ENCODE measurements at places on chromosomes 16 and 17. TPM values are rescaled to one million over a fixed set of nuclear protein-coding genes. Genes with fewer than 3 reads are reported as not detected.

- DNase-seq = no peak
These were observed 27.7 kb downstream of the TPSG1 start for GRCh38 chr16:1197237-1197866.

- DNase-seq = no peak
These were observed at the start of gene GJD3 for GRCh38 chr17:40364121-40364861. Gene GJD3 (minus strand): TSS chr17:40364737. CDS start chr17:40363815, 922 bp downstream.

DNA sequence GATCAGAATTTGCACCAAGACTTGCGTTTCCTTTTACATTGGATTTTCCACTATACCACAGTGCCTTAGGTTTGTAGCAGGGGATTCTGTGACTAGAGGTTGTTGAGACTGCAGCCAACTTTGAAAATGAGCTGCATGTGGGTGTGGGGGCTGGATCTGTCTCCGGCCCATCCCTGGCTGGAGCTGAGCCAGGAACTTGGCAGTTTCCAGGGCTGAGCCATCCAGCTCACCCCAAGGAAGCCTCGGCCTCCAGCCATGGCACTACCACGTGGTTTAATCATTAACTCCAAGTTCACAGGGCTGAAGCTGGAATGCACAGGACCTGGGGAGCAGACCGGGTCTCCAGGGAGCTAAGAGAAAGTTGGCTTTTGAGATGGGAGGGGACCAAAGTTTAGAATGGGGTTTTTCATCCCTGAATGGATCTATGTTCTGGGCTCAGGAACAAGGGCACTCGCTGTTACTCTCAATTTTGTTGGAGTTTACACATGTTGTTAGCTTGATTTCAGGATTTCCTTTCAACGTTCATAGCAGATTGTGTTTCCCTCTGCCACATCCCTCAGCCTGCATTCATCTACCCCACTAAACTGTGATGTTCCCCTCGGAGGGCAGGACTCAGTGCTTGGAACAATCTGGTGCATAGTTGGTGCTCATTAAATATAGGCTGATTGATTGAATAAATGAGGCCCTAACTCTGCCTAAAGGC is 42.3 kb upstream of the HNF1B start:
- DNase-seq = no peak

DNA sequence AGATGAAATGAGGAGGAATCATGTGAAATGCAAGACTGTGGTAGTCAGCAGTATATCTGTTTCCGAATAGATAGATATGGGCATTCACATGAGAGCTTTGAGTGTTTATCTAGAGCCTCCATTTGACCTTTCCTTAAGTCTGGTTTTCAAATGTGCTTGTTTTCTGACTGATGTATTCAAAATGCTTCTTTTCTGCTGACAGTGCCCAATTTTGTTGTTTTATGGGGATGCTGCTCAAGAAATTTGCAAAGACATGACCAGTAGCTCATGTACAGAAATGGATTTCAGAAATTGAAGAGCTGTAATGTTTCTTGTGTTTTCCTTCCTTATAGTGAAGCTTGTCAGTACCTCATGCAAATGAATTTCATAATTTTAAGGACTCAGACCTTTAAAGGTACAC is 903.4 kb upstream of the CDH8 start:
- DNase-seq = no peak

DNA sequence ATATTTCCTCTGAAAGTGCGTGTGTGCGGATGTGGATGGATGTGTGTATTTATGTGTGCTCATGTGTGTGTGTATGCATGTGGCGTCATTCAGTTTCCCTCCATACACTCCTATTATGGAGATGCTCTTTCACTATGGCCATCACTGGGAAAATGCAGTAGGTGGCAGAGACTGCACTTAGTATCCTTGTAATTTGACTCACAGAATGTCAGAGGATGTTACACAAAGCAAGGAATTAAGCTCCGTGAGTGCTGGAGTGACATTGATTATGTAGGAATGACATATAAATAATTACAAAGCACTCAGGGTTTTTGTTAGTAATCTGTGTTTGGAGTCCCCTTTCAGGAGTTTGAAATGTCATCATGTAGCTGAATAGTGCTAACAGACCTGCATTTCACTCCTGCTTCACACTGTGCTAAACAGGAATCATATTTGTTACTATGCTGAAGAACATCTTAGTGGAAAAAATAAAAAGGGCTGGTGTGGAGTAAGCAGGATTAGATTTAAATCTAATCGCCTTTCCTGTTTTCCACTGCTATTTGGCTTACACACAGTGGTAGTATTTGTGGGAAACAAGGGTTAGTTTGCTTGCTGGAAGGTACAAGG is 59.6 kb downstream of the HS3ST4 start:
- no peak for DNase-seq

DNA sequence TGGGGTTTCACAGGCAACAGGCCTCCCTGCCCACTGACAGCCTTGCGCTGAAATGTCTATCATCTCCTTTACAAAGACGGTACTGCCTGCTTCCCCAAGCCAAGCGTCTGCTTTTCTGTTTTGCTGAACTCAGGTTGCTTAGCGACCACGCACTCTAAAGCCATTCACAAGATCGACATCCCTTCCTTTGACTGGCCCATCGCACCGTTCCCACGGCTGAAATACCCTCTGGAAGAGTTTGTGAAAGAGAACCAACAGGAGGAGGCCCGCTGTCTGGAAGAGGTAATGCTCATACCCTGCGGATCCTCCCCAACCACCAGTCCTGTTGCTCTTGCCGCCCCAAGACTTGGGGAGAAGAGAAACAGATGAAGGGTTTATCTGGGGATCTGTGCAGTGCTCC is 28.7 kb downstream of the TMEM186 start:
- no peak for DNase-seq

DNA sequence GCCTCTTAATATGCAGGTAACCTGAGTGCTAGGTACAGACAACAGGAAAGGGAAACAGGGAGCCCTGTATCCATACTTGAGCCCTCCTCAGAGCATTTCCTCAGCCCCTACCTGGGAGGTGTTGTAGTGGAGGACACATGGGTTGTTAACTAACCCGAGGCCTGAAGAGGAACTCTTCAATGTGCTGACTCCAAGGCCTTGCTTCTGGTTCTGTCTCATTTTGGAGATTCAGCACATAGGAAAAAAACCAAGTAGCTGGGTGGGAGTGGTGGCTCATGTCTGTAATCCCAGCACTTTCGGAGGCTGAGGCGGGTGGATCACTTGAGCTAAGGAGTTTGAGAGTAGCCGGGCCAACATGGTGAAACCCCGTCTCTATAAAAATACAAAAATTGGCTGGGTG is 24.8 kb downstream of the SNX11 start:
- no peak for DNase-seq

DNA sequence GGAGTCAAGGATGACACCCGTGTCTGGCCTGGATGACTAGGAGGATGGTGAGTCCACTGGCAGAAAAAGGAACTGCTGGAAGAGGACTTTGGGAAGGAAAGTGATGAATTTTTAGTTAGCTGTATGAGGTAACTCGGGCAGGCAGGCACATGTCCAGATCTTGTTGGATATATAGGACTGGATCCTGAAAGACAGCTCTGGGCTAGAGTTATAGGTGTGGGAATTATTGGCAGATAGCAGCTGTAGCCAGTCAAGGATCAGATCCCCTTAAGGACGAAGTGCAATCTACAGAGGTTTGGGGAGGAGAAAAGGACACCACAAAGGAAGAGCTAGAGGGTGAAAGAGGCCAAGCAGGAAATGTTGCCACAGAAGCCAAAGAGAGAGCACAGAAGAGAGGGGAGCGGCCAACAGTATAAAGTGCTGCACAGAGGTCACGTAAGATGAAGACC is 10.1 kb downstream of the CYB5D1 start:
- no peak for DNase-seq

DNA sequence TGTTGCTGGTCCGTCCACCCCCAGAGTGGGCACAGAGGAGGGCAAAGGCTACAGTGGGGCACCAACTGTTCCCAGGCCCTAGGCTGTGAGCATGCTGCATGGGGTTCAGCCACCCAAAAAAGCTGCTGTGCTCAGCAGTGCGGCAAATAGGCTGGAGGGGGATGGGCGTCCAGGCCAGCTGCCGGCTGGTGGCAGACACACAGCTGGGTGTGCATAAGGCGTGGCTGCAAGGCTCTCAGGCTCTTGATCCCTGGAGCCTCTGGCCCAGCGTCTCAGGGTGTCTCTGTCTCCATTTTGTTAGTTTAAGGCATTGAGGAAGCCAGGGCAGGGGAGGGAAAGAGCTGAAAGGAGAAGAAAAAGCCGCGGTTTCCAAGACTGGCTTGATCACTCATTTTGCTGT is 8.8 kb downstream of the RPL19 start:
- no peak for DNase-seq

- DNase-seq = no peak
These were observed 782.4 kb upstream of the SOX9 start for GRCh38 chr17:71338396-71338795.

- DNase-seq = no peak
These were observed 31.4 kb upstream of the MED9 start for GRCh38 chr17:17445296-17445924.

DNA sequence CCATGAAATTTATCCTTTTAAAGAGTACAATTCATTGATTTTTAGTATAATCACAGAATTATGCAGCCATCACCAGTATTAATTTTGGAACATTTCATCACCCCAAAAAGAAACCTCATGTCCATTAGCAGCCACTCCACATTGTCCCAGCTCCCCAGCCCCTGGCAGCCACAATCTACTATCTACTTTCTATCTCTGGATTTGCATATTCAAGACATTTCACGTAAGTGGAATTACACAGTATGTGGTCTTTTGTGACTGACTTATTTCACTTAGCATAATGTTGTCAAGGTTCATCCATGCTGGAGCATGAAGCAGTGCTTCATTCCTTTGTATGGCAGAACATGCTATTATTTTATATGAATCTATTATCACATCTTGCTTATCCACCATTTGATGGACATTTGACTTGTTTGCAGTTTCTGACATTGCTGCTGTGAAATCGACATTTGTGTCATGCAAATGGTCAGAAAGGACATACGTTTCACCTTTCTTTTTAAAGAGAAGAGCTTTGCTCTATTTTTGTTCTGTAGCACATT is 10.7 kb downstream of the METTL9 start:
- DNase-seq = no peak

Gene FAM83G
- 14.0 TPM for total RNA-seq

Gene PCTP
- total RNA-seq = 8.8 TPM

Gene KRT12
- not detected for total RNA-seq

Gene ZNF319
- 8.9 TPM for total RNA-seq

Gene TBC1D3I
- 1.2 TPM for total RNA-seq

Gene HOXB5
- total RNA-seq = not detected

Gene SGF29
- total RNA-seq = 38.0 TPM

Gene MYH8
- not detected for total RNA-seq

Gene NOD2
- total RNA-seq = 7.4 TPM

Gene PTGES3L
- 1.9 TPM for total RNA-seq
